ENCODE measurements at places on chromosomes 1 and 21. TPM values are rescaled to one million over a fixed set of nuclear protein-coding genes. Genes with fewer than 3 reads are reported as not detected.

- DNase-seq: no peak
These were observed 10.9 kb upstream of the THEM5 start for GRCh38 chr1:151864411-151864810.

DNA sequence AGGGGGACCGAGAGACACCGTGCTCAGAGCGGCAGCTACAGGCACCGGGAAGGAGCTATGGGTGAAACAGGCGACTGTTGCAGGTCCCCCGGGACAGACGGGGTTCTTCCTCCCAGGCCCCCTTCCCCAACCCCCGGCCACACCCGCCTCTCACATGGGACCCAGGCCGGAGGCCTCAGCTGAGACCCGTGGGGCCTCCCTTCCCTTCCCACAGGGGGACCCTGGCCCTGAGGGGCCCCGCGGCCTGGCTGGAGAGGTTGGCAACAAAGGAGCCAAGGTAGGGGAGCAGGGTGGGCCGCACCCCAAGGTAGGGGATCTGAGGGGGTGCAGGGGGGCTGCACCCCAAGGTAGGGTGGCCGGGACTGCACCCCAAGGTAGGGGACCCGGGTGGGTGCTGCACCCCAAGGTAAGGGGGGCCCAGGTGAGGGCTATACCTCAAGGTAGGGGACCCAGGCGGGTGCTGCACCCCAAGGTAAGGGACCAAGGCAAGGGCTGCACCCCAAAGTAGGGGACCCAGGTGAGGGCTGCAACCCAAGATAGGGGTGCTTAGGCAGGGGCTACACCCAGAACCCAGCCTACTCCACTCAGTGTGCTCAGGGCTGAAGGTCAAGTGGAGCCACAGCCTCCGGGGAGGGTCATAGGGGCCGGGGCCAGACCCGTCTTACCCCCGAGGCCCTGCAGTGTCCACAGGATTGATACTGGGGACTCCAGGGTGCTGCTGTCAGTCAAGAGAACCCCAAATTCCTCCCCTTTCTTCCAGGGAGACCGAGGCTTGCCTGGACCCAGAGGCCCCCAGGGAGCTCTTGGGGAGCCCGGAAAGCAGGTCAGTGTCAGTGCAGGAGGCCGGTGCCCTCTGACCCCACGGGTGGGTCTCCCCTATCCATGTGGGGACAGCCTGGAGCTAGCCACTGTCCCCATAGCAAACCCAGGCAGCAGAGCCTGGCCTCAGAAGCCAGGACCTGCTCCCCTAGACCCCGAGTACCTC is 22.7 kb downstream of the COL6A2 start:
- DNase-seq: no peak

GPA33 gene
- 1.1 TPM for polyA plus RNA-seq

DNA sequence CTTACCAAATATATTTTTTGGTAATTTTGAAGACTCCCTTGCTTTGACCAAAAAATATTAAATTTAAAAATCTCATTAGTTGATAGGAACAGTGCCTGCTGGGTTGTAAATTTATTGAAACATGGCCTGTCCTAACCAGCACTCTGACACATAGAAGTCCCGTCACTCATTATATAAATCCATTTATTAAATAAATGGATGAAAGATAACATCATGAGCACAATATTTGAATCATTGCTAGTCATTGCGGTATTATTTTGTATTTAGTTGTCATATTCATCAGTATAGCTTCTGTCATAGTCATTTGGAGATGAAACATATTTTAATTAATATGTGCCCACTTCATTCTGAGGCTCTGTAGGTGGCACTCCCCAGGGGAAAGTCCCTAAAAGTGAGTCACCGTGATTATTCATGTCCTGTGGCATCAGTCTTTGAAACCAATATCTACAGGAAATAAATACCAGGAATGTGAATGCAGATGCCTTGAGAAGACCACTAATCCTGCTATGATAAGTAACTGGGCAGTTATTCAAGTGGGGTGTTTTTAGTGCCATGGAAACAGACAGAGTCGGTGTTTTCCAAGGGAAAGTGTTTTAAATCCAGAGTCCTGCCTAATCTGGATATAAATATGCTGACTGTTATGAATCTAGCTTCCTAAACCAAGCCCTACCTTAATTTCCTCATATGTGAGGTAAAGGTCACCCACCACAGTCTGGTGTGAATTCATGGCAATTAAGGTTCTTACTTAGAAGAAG is 302.0 kb downstream of the DUSP10 start:
- DNase-seq: no peak

- no peak for DNase-seq
These were observed 111.2 kb downstream of the GIPC2 start for GRCh38 chr1:78156805-78157521.

PPIAL4G gene
- polyA plus RNA-seq: 0.04 TPM

- DNase-seq: no peak
These were observed 102.1 kb downstream of the XCL2 start for GRCh38 chr1:168441745-168442144.

KHDRBS1 gene
- 244 TPM for polyA plus RNA-seq

GRCh38 chr1:164592634-164593033 is 33.6 kb downstream of the PBX1 start:
- no peak for DNase-seq

GRCh38 chr1:66246351-66247269 is 287.3 kb upstream of the SGIP1 start:
- no peak for DNase-seq

GRCh38 chr1:71273334-71273733 is 192.5 kb upstream of the ZRANB2 start:
- no peak for DNase-seq

Measured in right renal cortex interstitium (tissue), 3 donors.